ENCODE measurements at places on chromosomes 6 and 20.

DNA sequence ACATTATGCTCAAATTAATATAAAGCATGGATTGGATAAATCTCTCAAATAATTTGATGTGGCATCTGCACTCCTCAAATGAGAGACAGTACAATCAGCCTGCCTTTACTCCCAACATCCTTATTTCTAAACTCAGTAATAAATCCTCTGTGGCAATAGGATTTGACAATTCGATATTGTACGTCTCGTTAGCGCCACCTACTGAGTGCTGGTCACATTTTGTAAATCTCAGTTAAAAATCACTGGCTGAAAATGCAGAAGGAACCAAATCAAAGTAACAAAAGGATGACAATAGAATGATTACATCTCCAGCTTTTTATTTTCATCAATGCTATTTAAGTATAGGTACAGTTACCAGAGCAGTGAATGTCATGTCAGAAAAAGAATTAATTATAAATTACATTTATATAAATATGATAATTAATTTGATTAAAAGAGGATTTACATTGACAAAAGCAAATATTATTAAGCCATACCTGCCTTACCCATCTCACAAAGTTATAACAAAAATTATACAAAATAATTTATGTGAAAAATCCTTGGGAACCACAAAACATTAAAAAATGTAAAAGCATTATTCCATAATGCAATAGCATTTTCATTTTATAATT is 20.2 kb upstream of the GJE1 start:
- no peak overlapping the region for H3K4me3 ChIP-seq
- no peaks in the 10 kb centered on the region for H3K36me3 ChIP-seq
- no peak overlapping the region for H3K27ac ChIP-seq
- peak; percentile 18 for DNase-seq
- H3K27me3 ChIP-seq: no peaks in the 10 kb centered on the region

DNA sequence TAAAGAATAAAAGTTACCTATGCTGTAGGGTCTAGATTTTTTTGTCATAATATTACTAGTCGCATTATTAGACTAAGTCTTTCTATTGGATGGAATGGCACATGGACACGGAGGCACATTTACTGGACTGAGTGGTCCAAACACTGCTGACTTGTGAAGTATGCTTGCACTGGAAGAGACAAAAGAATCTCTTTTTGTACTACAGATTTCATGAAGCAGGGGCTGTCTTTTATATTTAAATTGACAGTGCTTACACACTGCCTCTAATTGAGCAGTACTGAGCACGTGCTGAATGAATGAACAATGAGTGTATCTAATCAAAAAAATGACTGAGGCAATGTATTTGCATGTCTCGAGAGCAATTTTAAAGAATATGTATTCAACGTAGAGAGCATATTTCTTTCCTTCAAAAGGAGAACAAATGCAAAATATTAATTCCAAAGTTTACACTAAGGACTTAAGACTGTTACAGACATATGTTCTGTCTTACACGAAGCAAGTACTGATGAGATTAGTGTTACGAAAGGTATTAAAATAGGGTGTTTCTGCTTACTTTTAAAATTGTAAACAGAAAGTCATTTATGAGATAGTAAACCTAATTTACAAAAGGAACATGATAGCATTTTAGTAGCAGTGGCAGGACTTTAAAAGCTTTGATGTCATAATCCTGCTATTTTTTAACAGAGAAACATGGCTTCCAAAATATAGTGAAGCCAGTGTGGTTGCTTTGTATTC is 8.3 kb downstream of the ELOVL2 start:
- H3K36me3 ChIP-seq: no peaks in the 10 kb centered on the region
- no peak overlapping the region for H3K4me3 ChIP-seq
- no peak for DNase-seq
- no peak overlapping the region for H3K27ac ChIP-seq
- H3K27me3 ChIP-seq: peaks cover 43% of the 10 kb centered on the region

DNA sequence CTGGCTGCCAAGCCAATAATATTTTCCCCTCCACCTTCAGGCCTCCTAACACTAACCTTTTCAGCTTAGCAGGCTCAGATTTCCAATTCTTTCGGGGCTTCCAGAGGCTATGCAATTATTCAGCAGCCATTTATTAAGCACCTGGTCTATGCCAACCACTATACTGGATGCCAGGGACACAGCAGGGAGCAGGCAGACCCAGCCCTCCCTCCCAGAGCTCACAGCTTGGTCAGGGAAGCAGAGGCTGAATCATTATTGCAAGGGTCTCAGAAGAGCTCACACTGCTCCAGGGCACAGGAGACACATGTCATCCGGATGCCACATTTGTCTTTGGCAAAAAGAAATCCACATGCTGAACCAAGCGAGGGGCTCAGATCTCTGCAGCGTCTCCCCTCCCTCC is 1.3 kb downstream of the BPIFB1 start:
- no peaks in the 10 kb centered on the region for H3K36me3 ChIP-seq
- no peak overlapping the region for H3K4me3 ChIP-seq
- no peak for DNase-seq
- no peaks in the 10 kb centered on the region for H3K4me1 ChIP-seq

DNA sequence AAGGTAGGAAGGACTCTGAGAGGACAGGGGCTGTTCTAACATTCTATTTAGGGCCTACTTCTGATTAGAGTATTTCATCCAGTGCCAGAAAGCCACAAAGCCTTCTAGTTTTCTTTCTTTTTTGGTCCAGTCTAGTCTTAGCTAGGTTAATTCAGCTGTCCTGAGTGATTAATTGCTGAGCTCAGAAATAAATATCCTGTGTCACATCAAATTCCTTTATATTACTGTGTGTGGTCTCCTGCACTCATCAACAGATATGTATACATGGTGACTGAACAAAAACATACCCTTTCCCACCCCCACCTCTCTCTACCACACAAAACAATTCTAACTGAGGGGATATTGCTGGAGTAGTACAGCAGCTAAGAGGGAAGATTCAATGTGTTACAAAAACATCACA is 601.5 kb upstream of the NRSN1 start:
- DNase-seq: no peak
- H3K4me1 ChIP-seq: no peaks in the 10 kb centered on the region
- H3K36me3 ChIP-seq: no peaks in the 10 kb centered on the region
- no peak overlapping the region for H3K27ac ChIP-seq

GRCh38 chr6:167665698-167666330 is 160.9 kb upstream of the AFDN start:
- no peaks in the 10 kb centered on the region for H3K27me3 ChIP-seq
- no peak overlapping the region for H3K27ac ChIP-seq
- H3K4me1 ChIP-seq: no peaks in the 10 kb centered on the region
- no peak for DNase-seq

DNA sequence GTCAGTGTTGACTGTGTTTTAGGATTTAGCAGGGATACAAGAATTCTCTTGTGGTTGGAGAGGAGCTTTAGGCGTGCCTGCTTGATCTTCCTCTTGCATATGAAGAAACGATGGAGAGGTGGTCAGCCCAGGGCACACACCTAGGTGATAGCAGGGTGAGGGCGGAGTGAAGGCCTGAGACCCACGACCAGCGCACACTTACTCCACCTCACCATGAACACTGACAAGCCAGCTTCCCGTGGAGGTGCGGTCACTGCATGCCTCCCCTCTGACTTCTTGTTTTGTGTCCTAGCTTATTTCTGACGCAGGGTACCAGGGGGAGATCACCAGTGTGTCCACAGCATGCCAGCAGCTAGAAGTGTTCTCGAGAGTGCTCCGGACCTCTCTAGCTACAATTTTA is 8.1 kb downstream of the NELFCD start:
- H3K27ac ChIP-seq: no peak overlapping the region
- no peaks in the 10 kb centered on the region for H3K4me1 ChIP-seq
- H3K27me3 ChIP-seq: no peaks in the 10 kb centered on the region
- H3K36me3 ChIP-seq: peaks cover 87% of the 10 kb centered on the region

DNA sequence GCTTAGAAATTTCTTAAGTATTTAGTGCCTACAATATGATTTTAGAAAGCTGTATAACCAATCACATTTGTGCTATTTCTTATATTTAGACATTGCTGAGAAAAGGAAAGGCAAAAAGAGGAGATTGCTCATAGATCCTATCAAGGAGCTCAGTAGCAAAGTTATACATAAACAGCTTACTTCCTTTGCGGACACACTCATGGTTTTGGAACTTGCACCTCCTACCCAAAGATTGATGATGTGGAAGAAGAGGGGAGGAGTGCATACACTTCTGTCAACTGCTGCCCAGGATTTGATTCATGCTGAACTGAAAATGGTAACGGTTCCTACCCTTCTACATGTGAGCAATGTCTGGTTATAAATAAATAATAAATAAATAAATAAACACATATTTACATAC is 16.7 kb downstream of the RAD21L1 start:
- peaks cover 8% of the 10 kb centered on the region for H3K27me3 ChIP-seq
- no peak overlapping the region for H3K4me3 ChIP-seq
- no peaks in the 10 kb centered on the region for H3K4me1 ChIP-seq
- H3K27ac ChIP-seq: no peak overlapping the region

DNA sequence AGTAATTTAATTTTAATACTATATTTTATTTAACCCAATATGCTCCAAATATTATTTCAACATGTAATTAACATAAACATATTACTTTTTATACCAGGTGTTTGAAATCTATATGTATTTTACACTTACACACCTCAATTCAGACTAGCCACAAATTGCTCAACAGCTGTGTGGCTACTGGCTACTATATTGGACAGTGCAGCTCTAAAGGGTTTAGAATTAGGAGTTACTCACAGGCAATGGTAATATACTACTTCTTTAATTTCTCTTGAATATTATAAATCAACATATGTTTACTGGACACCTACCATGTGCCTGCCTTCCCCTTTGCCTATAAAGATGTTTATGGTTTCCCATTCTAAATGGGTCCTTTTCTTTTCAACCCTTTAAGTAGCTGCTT is 2.3 kb downstream of the MTRF1L start:
- H3K36me3 ChIP-seq: peaks cover 23% of the 10 kb centered on the region
- peaks cover 21% of the 10 kb centered on the region for H3K4me1 ChIP-seq
- no peak overlapping the region for H3K4me3 ChIP-seq
- H3K27me3 ChIP-seq: no peaks in the 10 kb centered on the region
- no peak for DNase-seq

- H3K4me1 ChIP-seq: no peaks in the 10 kb centered on the region
- H3K27ac ChIP-seq: no peak overlapping the region
- no peak for DNase-seq
- H3K4me3 ChIP-seq: no peak overlapping the region
Measured at GRCh38 chr20:59829786-59830664, 103.4 kb downstream of the SYCP2 start.

DNA sequence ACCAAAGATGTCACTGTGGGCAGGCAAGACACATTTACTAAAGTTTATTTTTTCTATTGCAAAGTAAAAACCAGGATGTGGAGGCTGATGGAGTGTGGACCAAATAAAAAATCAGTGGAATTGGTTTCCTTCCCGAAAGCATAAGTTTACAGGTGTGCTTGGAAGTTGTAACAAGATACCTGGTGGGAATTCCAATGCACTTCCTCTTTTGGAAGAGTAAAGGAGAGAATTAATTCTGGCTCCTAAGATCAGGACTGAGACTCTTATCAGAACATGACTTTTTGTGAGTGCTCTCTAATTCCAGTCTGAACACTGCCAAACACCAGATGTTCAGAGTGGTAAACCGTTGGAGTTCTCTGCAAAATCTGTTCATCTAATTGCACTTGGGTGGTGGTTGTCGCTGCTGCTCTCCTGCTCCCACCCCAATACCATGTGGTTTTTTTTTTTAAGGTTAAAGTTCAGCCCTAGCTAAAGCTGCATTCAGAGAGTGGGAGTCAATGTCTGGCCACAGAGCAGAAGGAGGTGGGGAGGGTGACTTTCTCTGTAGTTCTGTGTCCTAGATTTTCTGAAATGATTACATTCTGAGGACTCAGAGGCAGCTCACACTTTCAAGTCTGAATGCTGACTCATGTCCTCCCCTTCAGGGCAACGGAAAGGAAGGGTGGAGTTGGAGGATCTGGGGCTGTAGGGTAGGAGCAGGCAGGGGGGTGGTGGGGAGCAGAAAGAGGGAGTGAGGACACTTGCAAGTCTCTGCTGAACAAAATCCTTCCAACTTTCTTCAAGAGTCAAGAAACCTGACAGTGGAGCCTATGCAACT is 275.8 kb upstream of the PRDM1 start:
- H3K4me1 ChIP-seq: peaks cover 29% of the 10 kb centered on the region
- peak; percentile 80 for DNase-seq
- H3K36me3 ChIP-seq: no peaks in the 10 kb centered on the region
- peak overlapping the region; percentile 26 for H3K4me3 ChIP-seq
- peak overlapping the region; percentile 61 for H3K27ac ChIP-seq
- no peaks in the 10 kb centered on the region for H3K27me3 ChIP-seq

- no peaks in the 10 kb centered on the region for H3K27me3 ChIP-seq
- peak overlapping the region; percentile 14 for H3K27ac ChIP-seq
- no peak for DNase-seq
- peaks cover 5% of the 10 kb centered on the region for H3K4me1 ChIP-seq
- H3K36me3 ChIP-seq: peaks cover 86% of the 10 kb centered on the region
Measured at GRCh38 chr20:48669946-48670605, 157.7 kb downstream of the PREX1 start.

DNA sequence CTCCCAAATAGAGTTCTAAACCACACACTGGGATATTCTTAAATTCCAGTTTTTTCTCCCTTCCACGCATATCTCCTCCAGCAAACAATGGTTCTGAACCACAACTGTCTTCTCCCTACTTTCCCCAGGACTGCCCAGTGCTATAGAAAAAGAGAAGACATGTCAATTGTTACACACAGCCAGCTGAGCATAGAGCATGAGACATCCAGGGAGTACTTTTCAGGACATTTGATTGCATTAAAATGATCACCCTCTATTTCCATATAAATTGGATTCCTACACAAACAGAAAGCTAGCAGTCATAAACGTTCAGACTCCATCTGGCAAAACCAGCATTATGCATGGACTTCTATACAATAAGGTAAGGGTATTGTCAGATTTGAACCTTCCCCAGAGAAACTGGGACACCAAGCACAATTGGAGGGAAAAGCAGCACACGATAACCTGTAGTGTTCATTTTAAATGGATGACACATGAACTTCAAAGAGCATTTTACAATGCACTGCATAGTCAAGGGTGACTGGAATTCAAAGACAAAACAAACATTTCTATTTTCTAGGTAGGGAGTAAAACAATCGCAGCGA is 93.1 kb upstream of the HEY2 start:
- H3K27ac ChIP-seq: no peak overlapping the region
- no peaks in the 10 kb centered on the region for H3K27me3 ChIP-seq
- no peak for DNase-seq

- H3K4me1 ChIP-seq: peaks cover 28% of the 10 kb centered on the region
- no peaks in the 10 kb centered on the region for H3K36me3 ChIP-seq
- H3K4me3 ChIP-seq: no peak overlapping the region
- DNase-seq: no peak
Measured at GRCh38 chr6:157527471-157527907, 146.5 kb downstream of the ZDHHC14 start.

GRCh38 chr6:34246563-34247391 is 2.0 kb downstream of the SMIM29 start:
- no peak for DNase-seq
- H3K27me3 ChIP-seq: no peaks in the 10 kb centered on the region
- no peak overlapping the region for H3K4me3 ChIP-seq
- peaks cover 39% of the 10 kb centered on the region for H3K4me1 ChIP-seq

DNA sequence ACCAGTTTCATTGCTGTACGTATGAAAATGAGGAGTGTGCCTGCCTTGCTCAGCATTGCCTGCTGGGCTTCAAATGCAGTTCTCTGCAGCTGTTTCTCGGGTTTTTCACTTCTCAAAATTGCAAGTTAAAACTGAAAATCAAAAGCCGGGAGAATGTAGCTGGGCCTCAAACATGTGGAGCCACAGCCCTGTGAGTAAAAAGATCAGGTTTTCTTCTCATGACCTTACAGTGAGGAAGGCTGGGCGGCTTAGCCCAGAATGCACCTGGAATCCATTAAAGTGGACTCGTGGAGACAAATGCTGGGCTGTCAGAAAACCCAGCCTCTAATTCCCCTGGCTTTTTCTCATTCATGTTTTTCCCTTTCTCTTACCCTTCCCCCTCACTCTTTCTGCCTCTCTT is 34.4 kb downstream of the DSE start:
- H3K4me3 ChIP-seq: no peak overlapping the region
- no peak for DNase-seq
- peaks cover 3% of the 10 kb centered on the region for H3K36me3 ChIP-seq
- peak overlapping the region; percentile 61 for H3K27ac ChIP-seq
- H3K4me1 ChIP-seq: peaks cover 32% of the 10 kb centered on the region
